Renal cortical epithelial cell (primary cell): ENCODE measurements at places on chromosomes 1 and 21.
A peak's percentile ranks its signal among the peaks of the same experiment; 100 is the strongest.

GRCh38 chr1:159587461-159587951 is at the start of gene APCS:
TSS of gene APCS (plus strand) at chr1:159587826. CDS start at chr1:159587922, 96 bp downstream.
- DNase-seq: no peak

DNA sequence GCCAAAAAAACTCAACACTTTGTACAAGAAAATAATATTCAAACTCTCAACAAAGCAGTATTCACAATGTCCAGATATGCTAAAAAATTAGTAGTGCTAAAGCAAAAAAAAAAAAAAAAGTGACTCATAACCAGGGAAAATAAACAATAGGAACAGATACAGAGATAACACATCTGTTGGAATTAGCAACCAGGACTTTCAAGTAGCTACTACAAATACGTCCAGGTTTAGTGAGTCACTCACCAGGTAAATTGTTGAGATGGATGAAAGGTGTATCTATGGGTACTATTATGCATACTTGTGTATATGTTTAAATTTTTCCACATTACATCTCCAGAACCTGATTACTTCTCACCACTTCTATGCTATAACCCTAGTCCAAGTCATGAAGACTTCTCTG is 144.8 kb upstream of the SLC35F3 start:
- peak; percentile 11 for DNase-seq

- no peak for DNase-seq
Measured at GRCh38 chr1:244759158-244759557, 76.3 kb upstream of the COX20 start.

- DNase-seq: no peak
Measured at GRCh38 chr1:241102664-241103063, 254.3 kb downstream of the RGS7 start.

- DNase-seq: peak; percentile 8
Measured at GRCh38 chr1:224380003-224380402, 23.3 kb downstream of the CNIH4 start.

DNA sequence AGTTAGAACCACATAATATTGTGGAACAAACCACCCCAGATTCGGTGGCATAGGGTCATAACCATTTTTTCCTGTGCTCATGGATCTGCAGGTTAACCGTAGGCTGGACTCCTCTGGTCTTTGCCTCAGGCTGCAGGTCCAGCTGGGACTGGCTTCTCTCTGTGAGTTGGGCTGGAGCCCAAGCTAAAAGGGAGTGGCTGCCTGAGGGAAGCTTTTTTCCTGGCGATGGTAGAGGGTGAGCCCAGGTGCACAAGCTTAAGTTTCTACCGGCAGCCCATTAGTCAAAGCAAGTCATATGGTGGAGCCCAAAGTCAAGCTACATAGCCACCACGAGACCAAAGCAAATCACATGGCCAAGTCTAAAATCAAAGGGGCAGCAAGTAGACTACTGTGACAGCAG is 13.8 kb downstream of the EPHX4 start:
- peak; percentile 69 for DNase-seq

DNA sequence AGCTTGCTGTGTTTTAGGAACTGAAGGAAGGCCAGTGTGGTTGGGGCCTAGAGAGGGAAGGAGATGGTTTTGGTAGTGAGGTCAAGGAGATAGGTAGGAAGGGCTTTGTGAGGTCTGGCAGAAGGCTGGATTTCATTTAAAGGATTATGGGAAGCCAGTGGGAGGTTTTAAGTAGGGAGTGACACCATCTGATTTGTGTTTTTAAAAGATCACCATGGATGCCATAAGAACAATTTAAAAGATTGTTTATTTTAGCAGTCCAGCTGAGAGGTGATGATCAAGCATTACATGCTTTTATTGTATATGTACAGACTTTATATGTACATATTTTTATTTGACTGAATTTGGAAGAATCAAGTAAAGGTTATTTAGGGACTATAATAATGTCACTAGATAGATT is 26.4 kb downstream of the RGL1 start:
- no peak for DNase-seq

DNA sequence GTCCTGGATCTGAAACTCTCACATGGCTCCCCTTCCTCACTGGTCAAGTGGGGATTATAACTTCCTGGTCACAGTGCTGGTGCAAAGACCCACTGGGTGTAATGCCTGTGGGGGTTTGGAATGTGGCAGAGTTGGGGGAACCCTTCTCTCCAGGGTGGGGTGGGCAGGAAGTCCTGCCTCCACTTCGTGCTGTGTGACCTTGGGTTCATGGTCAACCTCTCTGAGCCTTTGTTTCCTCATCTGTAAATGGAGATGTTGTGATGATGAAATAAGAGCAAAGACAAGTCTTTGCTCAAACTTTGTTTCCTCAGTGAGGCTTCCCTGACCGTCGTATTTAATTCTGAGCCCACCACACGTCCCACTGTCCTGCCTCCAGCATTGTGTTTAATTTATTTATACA is 564.7 kb downstream of the PTPRU start:
- no peak for DNase-seq

DNA sequence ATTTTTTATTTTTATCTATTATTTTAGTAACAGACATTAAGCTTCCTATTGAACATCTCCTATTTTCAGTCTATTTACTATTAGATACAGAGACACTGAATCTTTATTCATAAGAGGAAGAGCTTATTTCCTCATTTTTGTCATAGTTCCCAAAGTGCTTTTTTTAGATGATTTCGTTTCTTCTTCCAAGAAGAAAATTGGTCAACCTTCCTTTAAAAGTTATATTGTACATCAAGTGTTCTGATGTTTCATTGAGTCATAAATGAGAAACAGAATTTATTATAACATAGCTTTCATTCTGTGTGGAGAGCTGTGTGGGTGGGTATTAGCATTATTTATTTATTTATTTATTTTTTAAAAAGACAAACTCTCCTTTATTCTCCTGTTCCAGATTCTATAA is 50.6 kb upstream of the BACH1 start:
- no peak for DNase-seq

GRCh38 chr1:119139857-119140176 is 636 bp downstream of the WARS2 start:
- no peak for DNase-seq

DNA sequence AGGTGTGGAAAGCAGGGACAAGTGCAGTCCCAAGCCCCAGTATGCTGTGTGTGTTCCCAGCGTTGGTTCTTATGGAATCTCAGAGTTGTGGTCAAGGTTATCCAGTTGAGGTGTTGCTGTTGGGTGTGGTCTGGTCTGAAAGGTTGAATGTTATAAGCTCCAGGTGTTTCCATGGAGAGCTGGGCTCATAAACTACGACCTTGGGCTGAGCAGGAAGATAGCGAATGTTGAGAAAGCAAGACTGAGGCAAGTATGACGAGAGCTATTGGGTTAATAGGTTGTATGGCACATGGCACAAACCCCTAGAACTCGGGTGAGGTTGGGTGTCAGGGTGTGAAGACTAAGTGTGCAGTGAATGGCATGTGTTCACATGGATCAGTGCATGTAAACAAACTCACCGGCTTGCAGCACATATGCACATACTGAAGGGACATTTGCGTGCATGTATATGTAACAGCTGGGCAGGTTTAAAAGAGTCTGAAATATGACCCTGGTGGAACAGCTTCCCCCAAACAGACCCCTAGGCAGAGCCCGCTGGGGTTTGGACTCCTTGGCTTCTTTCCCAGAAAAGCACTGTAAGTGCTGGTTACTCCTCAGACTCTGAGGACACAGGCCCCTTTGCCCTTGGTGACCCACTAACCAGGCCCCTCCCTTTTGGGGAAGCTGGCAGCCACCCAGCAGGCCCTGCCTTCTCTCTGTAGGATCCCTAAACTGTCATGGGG is 117.5 kb downstream of the NAV1 start:
- DNase-seq: no peak

GRCh38 chr1:157262422-157262821 is 124.2 kb upstream of the ETV3 start:
- no peak for DNase-seq

GRCh38 chr21:31447505-31447904 is 103.4 kb upstream of the TIAM1 start:
- DNase-seq: no peak

GRCh38 chr1:177069490-177069889 is 95.0 kb downstream of the ASTN1 start:
- DNase-seq: peak; percentile 2

GRCh38 chr1:30901798-30902581 is 6.6 kb downstream of the SDC3 start:
- DNase-seq: no peak

DNA sequence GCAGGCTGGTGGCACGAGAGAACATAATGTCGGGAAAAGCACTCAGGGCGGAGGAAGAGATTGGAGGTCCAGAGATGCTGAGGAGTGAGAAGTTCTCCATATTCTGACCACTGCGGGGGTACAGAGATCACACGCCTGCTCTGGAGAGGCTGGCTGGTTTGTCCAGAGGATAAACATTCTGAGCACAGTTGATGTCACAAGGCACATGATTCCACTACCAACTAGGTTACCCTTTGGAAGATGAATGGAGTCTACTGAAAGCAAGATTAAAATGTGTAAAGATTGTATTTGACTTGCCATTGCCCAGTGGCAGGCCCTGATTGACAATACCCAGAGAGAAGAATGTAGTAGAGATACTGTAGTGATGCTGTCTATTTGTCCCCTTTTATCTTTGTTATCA is at the start of gene SPATA46:
Gene SPATA46 (minus strand): TSS at position 164 of the 400 bp plus-strand sequence. CDS start 64 bp downstream, at position 100.
- no peak for DNase-seq

DNA sequence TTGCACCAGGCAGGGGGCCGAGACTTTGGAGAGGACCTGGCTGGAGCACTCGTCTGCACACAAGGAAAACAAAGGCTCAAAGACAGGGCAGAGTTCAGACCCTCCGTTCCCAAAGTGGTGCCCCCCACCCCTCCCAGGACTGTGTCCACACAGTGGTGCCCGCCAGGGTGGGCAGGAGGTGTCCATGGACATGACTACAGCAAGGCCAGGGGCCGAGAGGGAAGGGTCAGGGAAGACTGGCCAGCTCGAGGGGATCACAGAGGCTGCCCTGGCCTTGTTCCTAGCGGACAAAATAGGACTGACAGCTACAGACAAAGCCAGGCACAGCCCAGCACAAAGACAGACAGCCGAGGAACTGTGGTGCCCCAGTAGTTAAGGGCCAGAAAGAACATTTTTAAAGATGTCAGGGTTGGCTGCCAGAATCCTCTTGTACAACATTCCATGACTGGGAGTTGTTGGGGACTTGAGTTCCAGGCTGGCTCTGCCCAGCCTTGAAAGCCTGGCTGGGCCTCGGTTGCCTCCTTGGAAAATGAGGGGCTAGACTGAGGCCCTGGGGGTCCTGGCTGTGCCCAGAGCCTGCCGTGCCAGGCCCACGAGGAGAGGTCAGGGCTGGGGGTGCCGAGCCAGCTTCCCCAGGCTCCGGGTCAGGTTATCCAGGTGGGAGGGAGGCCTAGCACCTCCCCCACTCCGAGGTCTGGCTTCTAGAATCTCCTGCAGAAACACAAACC is 63.7 kb downstream of the SLX9 start:
- DNase-seq: no peak

- no peak for DNase-seq
Measured at GRCh38 chr1:58576325-58576726, 726 bp downstream of the TACSTD2 start.
